ENCODE measurements at places on chromosomes 5 and 9. TPM values are rescaled to one million over a fixed set of nuclear protein-coding genes. Genes with fewer than 3 reads are reported as not detected.

The FNBP1 gene
- 82.3 TPM for total RNA-seq

The TMEM215 gene
- total RNA-seq, result not detected

GRCh38 chr5:105882956-105883481 lies 1787.7 kb downstream of the EFNA5 start:
- no peak for DNase-seq

DNA sequence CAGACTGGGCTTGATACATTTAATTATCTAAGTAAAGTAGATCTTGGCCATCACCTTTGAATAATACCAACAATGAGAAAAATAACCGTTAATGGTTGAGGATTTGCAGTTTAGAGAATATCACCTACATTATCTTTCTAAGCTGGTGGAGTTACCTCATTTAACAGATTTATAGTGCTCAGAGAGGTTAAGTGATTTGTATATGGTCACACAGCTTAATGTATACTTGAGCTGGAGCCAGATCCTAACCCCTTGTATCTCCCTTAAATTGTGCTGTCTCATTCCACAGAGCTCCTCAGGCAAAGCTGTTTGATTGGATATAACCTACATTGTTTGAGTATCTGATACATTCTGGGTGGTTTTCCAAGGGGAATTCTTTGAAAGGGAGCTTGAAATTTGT lies 57.8 kb downstream of the INSYN2B start:
- DNase-seq, result no peak

DNA sequence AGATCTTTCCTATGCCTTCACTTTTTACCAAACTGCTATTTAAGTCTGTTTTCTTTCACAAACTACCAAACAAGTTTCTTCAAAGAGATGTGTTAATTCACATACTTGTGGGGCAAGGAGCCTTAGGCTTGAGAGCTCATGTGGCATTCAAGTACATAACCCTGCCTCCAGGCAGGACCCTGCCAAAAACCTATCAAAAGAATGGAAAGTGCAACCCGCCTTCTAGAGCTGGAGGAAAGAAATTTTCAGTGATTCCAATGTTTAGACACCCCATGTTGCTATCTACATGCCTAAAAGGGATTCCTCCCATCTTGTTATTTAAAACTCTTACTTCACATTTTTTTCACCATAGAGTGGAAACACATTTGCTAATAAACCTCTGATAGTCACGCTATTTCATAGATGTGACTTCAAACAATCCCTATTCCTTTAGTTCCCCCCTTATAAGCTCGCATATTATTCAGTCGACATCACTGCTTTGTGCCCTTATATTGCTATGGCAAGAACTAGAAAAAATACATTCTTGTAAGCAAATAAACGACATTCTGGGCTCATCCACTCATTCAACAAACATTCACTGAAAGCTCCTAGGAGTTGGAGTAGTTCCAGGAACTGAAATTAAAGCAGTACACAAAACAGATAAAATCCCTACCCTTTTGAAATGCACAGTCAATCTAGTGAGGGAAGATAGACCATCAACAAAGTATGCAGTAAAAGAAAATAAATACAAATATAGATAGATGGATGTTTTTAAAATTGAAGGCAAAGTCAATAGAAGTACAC lies 518.1 kb downstream of the ELAVL2 start:
- no peak for DNase-seq
